ENCODE measurements at places on chromosomes 2 and 18.

- peak; percentile 73 for DNase-seq
Measured at GRCh38 chr2:10267551-10268465, 34.9 kb upstream of the HPCAL1 start.

DNA sequence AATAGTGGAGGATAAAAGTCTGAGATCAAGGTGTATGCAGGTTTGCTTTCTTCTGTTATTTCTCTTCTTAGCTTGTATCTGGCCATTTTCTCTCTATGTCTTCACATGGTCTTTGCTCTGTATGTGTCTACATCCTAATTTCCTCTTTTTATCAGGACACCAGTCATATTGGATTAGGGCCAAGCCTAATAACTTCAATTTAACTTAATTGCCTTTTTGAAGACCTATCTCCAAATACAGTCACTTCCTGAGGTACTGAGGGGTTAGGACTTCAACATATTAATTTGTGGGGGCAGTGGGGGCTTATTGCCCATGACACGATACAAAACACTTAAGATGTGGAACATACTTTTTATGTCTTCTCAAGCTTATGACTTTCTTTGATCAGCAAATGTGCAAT is 632.9 kb upstream of the CELF4 start:
- no peak for DNase-seq

DNA sequence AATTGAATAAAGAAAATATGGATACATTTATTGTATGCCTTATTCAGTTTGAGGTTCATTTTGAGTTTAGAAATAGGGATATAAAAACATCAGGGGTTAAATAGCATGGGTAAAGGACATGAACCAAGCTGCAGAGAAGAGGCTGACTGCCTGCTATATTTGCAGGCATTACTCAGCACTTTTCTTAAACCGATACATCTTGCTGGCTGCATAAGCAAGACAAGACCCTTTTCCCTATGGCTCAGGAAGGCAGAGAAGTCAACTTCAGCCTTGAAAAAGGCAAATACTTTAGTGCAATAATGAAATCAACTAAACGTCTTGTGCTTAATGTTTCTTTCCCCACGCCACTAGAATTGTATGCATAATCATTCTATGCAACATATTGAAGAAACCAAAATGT is 36.4 kb downstream of the SCN1A start:
- no peak for DNase-seq

DNA sequence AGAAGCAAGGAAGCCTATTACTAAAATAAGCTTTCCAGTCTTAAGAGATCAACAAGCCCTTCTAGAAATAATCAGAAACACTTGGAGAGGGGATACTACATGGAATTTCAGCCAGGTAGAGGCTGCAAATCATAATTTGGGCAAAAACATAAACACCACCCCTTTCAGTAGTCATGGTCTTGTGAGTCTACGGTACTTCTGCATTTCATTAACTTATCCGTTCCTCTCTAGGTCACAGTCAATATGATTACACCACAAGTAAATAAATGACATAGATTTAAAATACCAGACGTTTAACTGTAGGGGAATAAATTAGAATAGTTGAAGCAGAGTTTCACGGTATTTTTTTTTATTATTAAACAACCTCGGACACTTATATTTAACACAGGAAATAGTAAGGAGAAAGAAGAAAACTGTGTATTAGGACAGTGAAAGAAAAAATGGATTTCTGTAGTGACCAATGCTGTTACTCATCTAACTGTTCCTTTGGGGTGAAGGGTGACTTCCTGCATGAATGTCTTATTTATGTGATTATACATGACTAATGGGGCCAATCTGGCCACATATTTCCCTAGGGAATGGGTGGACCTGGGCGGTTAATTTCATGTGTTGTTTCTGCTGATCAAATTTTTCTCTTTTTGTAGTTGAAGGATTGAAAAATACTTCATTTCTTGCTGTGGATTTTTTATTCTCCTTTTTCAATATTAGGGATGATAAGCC is 456.6 kb upstream of the UBE2E3 start:
- DNase-seq, result no peak

GRCh38 chr2:20674974-20675679 is 8.2 kb downstream of the GDF7 start:
- DNase-seq, result no peak

GRCh38 chr2:3751806-3752205 is 48.4 kb downstream of the DCDC2C start:
- no peak for DNase-seq

GRCh38 chr2:213763354-213763753 is 479.1 kb downstream of the SPAG16 start:
- no peak for DNase-seq

- DNase-seq, result no peak
Measured at GRCh38 chr2:30588994-30589393, 141.9 kb downstream of the LCLAT1 start.

GRCh38 chr2:222548992-222549391 is 106.9 kb downstream of the FARSB start:
- no peak for DNase-seq

DNA sequence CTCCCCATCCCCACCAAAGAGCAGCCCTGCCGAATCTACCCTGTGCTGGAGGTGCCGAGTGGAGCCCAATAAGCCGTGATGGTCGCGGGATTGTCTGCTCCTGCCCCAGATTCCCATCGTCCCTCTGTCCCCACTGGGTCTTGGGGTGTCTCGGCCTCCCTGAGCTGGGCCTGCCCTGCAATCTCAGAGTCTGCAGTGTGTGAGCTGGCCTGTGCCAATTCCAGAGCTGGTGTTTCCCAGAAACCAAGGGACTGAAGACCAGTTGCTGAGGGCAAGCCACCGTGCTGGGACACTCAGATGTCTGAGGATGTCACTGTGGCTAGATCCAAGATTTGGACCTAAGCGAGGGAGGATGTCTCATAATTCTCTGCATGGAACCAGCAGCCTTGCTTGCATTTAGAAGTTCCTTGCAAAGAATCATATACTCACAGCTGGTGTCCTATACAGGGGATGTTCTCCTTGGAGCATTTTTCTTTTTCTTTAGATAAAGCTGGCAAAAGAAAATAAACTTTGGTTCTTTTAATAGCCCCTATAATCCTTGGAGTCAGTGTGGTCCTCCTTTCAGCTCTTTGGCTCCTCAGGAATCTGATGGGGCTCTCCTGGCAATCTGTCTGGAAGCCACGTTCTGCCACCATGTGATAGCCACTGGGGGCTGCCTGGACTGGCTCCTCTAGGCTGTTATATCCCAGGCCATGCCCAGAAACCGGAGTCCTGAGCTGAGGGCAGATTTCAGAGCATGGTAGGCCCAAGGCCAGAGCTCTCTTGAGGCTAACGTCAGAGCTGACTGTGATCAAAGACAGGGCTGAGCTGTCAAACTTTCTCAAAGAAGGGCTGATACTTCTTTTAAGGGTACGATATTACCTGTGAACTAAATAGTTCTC is 140.1 kb upstream of the HAAO start:
- DNase-seq, result no peak

Measured in DMS79 treated with DMSO at 0.1 percent for 48 hours (cell line).